Fibroblast of skin of right biceps (primary cell): ENCODE measurements at places on chromosomes 2 and 18.

GRCh38 chr2:156753766-156754165, 317.6 kb downstream of the GPD2 start:
- no peak for DNase-seq

DNA sequence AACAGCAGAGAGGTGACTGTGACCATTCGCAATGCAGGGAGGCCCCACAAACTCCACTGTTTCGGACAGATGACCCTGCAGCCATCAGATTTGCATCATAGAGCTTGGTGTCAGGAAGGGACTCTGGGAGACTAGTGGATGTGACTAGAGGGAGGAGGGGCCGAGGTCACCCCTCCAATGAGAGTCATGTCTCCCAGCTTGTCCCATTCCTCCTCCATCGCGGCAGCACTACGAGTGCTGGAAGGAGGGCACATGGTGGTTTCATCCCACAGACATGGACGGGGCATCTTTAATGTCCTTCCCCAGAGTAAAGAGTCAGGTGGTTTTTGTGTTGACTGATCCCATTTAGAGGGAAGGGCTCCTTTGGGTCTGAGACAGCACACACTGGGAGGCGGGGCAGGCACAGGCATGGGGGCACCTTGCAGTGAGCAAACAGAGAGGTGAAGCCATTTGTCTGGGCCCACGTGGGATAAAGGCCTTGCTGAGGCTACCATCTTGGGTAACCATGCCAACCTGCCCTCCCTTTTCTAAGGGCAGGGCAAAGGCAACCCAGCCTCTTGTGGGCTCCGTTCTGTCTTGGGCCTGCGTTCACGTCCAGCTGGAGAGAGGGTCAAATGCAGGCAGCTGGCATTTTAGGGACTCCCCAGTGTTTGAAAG, 208.1 kb downstream of the ASB1 start:
- no peak for DNase-seq

DNA sequence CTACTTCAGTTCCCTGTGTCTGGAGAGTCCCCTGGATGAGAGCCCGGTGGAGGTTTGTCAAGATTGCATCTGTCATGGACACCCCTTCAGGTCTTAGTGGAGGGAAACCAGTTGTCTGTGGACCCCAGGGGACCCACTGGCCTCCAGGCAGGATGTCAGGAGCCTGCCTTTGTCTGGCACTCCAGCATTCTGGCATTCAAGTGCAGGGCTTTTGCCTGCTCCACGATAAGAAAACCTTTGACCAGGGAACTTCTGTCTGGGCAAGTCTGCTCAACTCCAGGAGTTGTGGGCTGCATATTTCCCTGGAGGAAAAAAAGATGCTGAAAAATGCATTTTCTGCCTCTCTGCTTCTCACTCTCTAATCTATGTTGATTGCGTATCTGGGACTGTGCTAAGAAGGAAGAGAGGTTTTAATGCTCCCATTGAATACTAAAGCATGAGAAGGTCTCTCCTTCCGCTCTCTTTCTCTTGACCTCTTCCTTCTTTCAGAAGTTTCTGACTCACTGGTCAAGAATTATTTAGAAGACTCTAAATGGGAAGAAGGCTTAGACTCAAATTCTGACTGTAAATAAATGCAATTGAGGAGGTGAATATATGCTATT, 104.5 kb downstream of the MMADHC start:
- DNase-seq, result no peak

DNA sequence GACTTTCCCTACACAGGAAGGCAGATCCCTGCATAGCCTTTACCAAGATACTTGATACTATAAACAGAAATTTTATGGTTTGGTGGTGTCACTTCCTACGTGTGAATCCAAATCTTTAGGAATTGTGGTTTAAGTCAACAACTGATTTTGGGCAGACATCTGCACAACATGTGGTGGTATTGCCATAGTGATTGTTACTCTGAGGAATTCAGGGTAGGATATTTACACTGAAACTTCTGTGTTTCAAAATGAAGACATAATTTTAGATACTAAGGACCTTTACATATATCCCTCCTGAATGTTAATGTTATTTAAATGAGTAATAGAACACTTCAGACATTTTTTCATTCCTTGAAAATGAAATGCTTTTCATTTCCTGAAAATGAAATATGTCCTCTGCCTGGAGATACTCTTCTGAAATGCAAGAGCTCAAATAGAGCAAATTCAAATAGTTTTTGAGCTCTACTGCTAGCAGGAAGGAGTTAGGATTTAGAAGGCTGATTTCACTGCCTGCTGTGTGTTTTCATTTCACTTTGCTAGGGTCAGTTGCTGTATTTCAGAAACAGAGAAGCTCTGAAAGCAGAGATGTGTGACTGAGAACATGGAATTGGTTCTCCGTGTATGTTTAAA, 77.2 kb downstream of the MDH1 start:
- DNase-seq, result peak; percentile 92

DNA sequence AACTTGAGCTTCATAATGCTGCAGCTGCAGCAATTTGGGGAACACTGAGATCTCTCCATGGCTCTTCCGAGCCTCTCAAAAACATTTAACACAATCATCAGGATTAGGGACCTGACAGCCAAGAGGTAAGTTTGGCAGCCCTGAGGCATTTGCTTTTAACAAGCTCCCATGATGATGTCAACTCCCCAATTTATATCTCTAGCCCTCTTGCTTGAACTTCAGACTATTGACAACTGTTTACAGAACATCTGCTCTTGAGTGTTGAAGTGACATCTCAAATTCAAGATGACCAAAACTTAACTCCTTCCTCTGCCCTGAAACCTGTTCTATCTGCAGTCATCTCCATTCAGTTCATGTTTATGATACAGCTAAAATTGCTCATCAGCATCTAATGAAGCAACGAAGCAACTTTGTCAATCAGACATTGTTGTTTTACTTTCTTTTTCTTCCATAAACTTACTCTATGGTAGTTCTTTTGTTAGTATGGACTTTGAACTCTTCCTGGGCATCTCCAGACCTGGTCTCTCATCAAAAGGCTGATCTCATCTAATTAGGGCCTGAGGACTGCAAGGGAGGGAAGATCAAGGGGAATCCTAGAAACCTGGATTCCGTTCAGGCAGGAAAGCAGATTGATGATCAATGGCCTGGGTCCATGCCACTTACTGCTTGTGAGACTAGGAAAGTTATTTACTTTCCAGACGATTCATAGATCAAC, 48.1 kb downstream of the SEMA4F start:
- DNase-seq, result no peak

- no peak for DNase-seq
Observed at GRCh38 chr2:120346026-120346666, at the start of gene INHBB. INHBB (plus strand) TSS chr2:120346136; CDS start chr2:120346189, 53 bp downstream.

DNA sequence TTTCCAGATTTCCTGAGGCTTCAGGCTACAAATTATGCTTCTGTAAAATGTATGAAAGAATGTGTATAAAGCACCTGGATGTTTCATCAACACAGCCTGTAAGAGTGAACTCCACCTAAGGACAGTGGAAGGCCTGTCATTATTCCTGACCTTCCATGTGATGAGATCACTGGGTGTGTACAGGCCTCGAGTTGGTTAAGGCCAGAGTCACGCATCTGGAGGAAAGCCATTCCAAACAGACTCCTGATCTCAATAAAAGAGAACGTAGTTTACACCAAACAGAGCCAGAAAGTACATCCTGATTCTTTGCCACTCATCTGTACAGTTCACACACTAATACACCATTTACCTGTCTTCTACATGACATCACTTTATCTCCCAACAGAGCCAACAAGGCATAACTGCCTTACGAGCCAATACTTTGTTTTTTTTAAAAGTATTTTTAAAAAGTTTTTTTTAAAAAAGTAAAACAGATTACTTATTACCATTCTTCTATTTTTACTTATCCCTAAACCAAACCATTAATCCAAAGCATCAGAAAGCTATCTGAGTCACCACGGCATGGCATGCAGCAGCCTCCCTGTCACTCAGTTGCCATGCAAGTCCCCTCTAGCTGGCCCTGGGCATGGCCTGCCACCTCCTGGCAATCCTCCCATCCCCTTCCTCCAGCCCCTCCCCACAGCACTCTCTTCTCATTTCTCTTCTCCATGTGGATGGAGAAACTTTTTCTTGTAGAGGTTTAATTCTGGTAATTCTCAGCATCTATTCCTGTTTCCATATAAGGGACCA, 78.8 kb upstream of the TFCP2L1 start:
- peak; percentile 46 for DNase-seq

- peak; percentile 64 for DNase-seq
Observed at GRCh38 chr18:27964811-27965210, 212.1 kb downstream of the CDH2 start.

GRCh38 chr2:19349911-19350677, 8.3 kb downstream of the OSR1 start:
- no peak for DNase-seq

DNA sequence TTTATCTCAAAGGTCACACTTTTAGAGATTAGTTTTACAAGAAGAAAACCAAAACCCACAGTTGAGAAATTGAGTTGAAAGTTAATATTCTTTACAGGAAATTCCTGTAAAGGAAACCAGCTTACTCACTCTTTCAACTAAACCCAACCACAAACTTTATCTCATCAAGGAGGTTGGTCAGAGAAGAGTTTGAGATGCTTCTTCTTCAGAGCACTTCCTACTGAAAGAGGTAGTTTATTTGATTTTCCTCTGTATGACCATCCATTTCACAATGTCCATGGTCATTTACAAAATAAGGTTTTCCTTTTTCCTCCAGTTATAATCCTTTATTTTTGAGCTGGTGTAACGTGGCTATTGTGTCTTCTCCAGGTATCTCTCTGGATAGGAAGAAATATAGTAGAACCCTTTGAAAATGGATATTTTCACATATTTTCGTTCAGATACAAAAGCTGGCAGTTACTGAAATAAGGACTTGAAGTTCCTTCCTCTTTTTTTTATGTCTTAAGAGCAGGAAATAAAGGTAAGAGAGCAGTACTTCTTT, 4.5 kb upstream of the IL18RAP start:
- peak; percentile 10 for DNase-seq

GRCh38 chr2:184154438-184154837, 443.9 kb upstream of the ZNF804A start:
- DNase-seq, result peak; percentile 74

DNA sequence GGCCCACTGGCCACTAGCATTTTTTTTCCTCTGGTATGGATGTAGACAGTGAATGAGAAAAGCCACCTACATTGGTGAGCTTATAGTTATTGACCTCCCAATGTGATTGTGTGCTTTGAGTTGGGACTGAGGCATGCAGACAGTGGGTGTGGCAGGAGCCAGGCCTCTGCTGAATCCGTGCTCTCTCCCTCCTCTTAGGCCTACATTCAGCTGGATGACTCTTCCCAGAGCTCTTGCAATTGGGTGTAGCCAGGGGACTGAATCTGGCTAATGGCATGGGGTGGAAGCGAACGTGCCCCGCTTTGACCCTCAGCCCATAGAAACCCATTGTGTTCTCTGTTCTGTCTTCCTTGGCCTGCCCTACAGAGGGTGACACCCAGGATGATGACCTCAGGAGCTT, 698.3 kb upstream of the HS6ST1 start:
- no peak for DNase-seq

- DNase-seq, result peak; percentile 79
Observed at GRCh38 chr18:49359732-49360444, 100.6 kb downstream of the DYM start.

DNA sequence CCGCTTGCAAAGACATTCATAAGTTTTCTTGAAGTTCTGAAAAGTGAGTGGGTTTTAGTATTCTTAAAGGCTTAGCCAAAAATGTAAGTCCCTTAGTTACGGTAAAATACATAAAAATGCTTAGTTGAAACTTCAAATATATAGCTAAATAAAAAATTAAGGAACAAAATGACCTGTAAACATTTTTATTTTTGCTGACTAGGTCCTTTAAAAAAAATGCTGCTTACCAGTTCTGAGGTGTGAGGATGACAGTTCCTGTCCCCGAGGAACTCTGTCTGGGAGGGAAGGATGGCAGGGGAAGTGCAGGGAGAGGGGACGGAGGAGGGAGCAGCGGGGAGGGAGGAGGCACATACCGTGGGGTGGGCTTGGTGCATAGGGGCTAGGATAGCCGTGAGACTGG, 102.8 kb upstream of the BCL2L11 start:
- DNase-seq, result no peak

- peak; percentile 41 for DNase-seq
Observed at GRCh38 chr2:66832646-66833435, 397.9 kb downstream of the MEIS1 start.

DNA sequence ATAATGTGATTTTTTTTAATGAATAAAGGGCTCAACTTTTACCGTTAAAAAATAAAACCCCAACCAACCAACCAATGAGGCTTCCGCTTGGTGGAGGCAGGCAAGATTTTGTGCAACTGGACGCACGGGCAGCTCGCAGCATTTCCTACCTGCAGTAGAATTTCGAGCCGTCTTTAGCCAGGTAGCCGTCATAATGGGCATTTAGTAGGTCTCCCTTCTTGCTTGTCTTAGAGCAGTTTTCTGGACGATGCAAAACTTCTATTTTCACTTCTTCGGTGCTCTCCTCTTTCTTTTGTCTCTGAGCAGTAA, 316 bp downstream of the FKBP7 start:
- DNase-seq, result peak; percentile 10

DNA sequence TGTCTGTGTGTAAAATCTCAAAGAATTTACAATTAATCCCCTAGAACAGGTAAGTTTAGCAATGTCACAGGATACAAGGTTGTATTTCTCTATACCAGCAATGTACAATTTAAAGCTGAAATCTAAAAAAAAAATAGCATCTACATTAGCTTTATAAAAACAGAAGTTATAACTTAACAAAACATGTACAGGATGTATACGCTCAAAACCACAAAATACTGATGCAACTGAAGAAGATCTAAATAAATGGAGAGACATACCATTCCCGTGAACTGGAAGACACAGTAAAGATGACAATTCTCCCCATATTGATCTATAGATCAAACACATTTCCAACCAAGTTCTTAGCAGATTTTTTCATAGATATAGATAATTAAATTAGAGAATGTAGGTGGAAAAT, 17.5 kb upstream of the RANBP2 start:
- no peak for DNase-seq

DNA sequence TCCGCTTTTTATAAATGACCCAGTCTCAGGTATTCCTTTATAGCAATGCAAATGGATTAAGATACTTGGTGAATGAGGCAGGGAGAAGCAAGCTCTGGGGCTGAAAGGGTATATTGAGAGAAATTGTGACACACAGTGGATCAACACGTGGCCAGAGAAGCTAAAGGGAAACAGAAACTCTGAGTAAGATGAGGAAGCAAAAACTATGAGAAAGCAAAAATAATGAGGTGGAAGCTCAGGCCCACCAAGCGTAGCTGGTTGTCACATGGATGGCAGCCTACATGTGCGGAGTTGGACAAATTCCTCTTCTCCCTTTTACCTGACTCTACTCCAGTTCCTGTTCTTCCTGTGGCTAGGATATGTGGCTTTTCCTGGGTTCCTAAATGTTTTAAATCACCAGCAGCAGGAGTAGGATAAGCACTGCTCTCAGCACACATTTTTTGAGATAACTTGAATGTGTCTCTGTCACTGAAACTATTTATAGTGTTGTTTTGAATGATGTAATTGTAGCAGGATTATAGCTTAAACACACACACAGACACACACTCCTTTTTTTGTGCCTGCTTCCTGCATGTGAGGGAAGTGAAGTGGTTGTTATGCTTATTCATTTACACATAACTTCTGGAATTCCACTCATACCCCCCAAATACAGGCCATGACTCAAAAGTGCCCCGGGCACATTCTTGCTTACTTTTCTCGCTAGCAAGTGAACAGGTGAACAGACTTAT, 30.1 kb upstream of the EPC2 start:
- peak; percentile 48 for DNase-seq
